ENCODE measurements at places on chromosomes 7 and 10.

DNA sequence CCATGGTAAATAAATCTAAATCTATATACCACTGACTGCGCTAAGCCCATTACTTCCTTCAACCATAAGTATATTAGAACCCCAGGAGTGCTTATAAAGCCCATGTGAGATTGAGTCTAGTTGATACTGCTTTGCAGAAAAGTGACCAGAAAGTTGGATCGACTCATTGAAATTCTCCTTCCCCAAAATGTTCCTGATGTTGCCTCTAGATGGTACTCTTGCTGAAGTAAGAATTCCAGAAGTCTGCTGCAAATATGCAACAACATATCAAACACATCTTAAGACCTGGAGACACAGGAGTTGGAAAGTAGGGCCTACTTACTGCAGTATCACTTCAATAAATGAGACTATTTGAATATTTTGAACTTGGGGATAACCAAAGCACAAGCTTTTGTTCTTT lies 550.8 kb downstream of the IPMK start:
- no peak for DNase-seq

GRCh38 chr10:130160775-130161174 lies 24.6 kb downstream of the GLRX3 start:
- no peak for DNase-seq

DNA sequence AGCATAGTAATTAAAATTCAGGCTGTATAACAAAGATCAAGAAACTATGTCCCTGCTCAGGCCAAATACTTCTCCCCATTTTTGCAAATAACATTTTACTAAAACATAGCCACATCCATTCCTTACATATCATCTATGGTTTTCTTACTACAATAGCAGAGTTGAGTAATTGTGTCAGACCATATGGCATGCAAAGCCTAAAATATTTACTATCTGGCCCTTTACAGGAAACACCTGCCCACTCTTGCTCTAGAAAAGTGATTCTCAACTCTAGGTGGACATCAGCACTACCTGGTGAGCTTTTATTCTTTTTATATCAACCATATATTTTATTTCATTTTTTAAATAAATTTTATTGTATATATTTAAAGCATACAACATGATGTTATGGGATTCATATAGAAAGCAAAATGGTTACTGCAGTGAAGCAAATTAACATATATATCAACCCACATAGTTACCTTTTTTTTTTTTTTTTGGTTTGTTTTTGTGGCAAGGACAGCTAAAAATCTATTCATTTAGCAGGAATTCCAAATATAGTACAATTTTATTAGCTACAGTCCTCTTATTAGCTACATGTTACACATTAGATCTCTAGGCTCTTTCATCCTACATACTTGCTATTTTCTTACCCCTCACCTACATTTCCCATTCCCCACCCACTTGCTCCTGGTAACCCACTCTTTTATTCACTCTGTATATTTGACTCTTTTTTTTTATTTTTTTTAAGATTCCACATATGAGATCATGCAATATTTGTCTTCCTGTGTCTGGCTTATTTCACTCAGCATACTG lies 19.6 kb downstream of the ABI1 start:
- DNase-seq, result no peak

DNA sequence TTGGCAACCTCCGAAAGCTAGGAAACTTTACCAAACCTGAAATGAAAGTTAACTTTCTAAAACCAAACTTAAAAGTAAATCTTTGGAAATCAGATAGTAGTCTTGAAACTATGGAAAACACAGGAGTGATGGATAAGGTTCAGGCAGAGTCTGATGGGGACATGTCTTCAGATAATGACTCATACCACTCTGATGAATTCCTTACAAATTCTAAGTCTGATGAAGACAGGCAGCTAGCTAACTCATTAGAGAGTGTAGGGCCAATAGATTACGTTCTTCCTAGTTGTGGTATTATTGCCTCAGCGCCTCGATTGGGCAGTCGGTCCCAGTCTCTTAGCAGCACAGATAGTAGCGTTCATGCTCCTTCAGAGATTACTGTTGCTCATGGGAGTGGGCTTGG lies 45.9 kb downstream of the MCMBP start:
- DNase-seq, result no peak

DNA sequence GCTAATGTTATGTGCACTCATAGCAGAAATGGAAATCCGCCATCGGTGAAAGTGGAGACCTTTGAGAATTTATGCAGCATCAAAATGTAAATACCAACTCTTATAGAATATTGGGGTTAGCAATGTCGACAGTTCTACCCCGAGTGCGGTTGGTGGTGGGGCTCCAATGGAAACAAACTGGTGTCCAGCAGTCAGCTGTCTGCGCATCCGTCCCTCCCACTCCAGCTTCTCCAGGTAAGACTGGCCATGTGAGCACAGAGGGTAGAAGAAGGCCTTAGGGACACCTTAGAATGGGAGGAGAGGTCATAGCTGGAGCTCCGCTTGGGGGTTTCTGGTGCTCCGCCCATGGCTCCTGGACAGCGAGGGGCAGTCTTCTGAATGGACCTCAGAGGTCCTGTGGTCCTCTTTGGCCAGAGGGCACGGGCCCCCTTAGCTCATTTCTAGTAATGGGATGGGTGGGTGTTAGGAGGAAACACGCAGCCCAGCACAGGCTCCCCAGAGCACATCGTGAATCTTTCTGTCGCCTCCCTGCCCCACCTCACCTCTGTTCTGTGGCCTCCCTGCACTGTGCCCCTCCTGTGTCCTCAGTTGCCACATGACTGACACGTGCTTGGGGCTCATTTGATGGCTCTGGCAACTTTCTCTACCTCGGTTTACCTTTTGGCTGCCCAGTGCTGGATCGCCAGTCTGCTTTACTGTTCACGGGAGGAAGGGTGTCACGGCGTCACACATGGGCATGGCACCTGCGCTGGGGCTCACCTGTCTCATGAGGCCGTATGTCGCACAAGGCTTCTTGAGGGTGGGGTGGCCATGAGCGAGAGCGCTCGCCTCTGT lies 50.0 kb downstream of the MGMT start:
- no peak for DNase-seq

DNA sequence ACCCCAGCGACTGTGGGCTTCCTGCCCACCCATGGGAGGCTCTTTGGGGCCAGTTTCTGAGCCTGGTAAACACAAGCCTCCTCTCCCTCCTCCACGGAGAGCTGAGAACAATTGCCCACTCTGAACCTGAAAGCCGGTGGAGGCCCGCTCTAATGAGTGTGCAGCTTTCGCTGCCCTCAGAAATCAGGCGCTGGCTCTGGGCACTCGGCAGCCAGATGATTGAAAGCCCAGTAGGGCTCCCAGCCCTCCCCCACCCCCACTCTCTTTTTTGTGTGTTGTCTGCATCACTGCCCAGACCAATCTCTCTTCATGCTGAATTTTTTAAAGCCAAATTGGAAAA lies 438.9 kb downstream of the RPS24 start:
- no peak for DNase-seq

GRCh38 chr10:31209478-31209877 lies 109.5 kb upstream of the ZEB1 start:
- no peak for DNase-seq

DNA sequence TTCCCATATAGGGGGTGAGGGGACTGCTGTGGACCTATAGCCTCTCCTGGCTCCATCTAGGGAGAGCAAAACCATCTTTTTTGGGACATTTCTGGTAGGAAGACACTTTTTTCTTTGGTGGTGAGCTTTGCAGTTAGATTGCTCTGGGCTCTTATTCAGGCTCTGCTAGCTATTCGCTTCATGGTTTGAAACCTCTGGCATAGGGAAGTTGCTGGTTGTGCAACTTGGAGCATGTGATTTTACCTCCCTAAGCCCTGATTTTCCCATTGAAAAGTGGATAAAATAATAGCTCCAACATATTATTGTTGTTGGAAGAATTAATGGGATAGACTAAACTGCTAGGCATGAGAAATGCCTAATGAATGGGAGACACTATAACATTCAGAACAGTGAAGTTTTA lies 69.6 kb downstream of the CYP26A1 start:
- DNase-seq, result no peak

DNA sequence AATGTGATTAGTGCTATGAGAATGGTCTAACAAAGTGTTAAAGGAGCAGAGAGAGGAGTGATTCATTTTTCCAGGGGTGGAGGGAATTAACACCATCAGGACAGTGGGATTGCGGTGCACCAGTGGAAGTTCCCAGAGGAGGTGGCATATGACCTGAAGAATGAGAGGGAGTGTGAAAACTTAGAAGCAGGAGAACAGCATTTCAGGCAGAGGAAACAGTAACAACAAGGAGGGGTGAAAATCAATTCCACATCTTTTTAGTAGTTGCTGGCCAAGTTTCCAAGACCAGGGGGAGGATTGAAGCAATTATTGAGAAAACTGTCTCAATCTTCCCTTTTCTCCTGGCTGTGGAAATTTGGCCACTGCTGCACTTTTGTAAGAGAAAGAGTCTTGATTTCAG lies 23.7 kb upstream of the CCDC172 start:
- DNase-seq, result no peak

- DNase-seq, result no peak
Observed at GRCh38 chr7:133300088-133300487, 47.2 kb downstream of the EXOC4 start.

- no peak for DNase-seq
Observed at GRCh38 chr10:109961174-109962001, 38.1 kb upstream of the XPNPEP1 start.

All from AG09309 (cell line).